ENCODE measurements at places on chromosomes 1 and 21. TPM values are rescaled to one million over a fixed set of nuclear protein-coding genes. Genes with fewer than 3 reads are reported as not detected.

Gene PDC
- total RNA-seq = not detected

Gene NUP210L
- total RNA-seq = 0.74 TPM

- no peak for DNase-seq
Observed at GRCh38 chr21:39453571-39454179, 1.9 kb downstream of the SH3BGR start.

DNA sequence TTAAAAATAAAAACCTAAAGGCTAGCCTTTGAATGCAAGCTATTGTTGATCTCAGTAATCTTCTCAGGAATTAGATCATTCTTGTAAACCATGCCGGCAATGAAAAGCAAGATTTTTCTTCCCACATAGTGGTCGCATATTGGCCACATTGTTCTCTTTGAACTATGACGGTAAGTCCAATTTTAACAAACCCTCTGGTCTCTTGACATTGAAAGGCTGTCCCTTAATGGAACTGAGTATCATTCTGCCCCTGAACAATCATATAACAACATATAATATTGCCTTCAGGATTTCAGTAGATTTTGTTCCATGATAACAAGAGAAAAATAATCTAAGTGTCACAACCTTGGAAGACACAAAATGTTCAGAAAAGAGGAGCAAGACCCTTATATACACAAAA lies 1.3 kb downstream of the TNNI3K start:
- DNase-seq = no peak

GRCh38 chr1:31447210-31447609 lies 34.2 kb downstream of the SERINC2 start:
- DNase-seq = no peak

DNA sequence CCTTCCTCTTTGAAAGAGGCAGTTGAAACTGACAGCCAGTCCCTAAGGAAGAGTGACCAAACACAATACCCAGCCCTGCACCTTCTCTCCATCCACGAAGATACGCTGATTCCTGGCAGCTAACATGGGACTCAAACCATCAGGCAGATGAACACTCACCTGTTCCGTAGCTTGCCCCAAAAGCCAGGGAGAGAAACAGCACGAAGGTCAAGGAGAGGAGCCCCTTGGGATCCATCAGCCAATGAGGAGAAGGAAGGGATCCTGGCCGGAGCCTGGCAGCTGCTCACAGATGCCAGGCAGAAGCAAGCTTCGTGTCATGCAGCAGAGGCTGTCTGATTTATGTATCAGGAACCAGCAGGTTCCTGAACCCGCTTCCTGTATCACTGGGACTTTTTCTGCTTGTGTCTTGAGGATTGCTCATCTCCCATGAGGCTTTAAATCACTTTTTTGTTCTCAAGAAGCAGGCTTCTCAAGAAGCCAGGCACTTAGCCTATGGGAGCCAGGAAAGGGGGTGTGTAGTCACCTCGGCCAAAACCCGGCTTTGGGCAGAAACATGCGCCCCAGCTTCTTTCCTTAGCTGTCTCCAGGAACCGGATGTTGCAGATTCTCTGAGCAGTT lies at the start of gene SLAMF1:
Gene SLAMF1, minus strand, starts transcription at position 334 of the 618 bp plus-strand sequence. Its CDS starts 99 bp downstream, at position 235.
- DNase-seq = no peak

Data from left cardiac atrium (tissue), 4 donors.